Brain (organoid and tissue), 16 donors: ENCODE measurements at places on chromosomes 4 and X. TPM values are rescaled to one million over a fixed set of nuclear protein-coding genes. Genes with fewer than 3 reads are reported as not detected.

ADH1A gene
- polyA plus RNA-seq = not detected

SLC30A9 gene
- 20.5 TPM for polyA plus RNA-seq

PLP1 gene
- polyA plus RNA-seq = 1,325 TPM

HEPH gene
- polyA plus RNA-seq = 8.1 TPM

LNX1 gene
- polyA plus RNA-seq = 6.6 TPM

RBMXL3 gene
- polyA plus RNA-seq = not detected

RELL1 gene
- 1.4 TPM for polyA plus RNA-seq

RGN gene
- polyA plus RNA-seq = 6.5 TPM

NPNT gene
- polyA plus RNA-seq = 5.9 TPM

SMIM20 gene
- 32.5 TPM for polyA plus RNA-seq

NAT8L gene
- polyA plus RNA-seq = 36.3 TPM

TRIM2 gene
- 17.8 TPM for polyA plus RNA-seq

GNPDA2 gene
- 7.9 TPM for polyA plus RNA-seq

KCND1 gene
- 1.6 TPM for polyA plus RNA-seq

DCHS2 gene
- 0.41 TPM for polyA plus RNA-seq

- peak; percentile 92 for DNase-seq
Observed at GRCh38 chr4:55928846-55929245, 19.9 kb upstream of the CEP135 start.

GRCh38 chr4:17708992-17709762 is 72.2 kb downstream of the FAM184B start:
- DNase-seq = no peak

GRCh38 chrX:132810488-132810887 is 147.9 kb downstream of the HS6ST2 start:
- no peak for DNase-seq

GRCh38 chr4:52760256-52760655 is 9.0 kb upstream of the ERVMER34-1 start:
- no peak for DNase-seq

DNA sequence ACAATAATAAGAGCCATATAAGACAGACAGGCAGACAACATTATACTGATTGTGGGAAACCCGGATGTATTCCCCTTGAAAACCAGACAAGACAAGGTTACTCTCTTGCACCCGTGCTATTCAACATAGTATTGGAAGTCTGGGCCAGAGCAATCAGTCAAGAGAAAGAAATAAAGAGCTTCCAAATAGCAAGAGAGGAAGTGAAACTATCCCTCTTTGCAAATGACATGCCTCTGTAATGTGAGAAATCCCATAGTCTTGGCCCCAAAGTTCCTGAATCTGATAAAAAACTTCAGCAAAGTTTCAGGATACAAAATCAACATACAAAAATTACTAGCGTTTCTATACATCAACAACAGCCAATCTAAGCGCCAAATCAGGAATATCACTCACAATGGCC is 102.1 kb downstream of the DCAF12L2 start:
- no peak for DNase-seq

- peak; percentile 95 for DNase-seq
Observed at GRCh38 chr4:5654791-5655190, 53.6 kb downstream of the EVC2 start.

DNA sequence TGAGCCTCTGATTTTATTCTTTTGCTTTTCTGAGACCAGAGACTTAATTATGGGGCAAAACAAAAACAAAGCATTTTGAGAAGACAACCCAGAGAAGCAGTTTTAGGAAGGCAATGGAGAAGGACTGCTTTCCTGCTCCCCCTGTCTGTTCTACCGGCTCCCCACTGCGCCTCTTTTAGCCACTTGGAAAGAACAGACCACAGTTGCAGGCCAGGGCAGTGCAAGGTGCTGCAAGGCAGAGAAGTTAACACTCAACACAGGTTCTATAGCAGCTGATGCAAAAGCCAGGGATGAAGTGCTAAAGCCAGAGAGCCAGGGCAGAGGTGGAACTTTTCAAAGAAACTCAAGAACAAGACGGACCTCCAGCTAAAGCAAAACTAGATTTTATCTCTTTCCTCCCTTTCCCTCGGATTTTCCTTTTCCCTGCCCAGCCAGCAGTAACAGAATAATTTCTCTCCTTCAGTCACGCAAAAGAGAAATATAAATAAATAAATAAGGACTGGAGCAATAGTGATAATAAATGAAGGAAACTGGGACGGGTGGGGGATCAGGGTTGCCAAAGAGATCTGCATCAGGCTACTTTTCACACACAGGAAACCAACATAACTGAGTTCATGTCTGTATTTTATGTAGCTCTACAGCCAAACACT is 10.4 kb downstream of the SH3RF1 start:
- no peak for DNase-seq

- DNase-seq = no peak
Observed at GRCh38 chr4:75015627-75016026, 82.7 kb downstream of the PARM1 start.

- no peak for DNase-seq
Observed at GRCh38 chrX:9662148-9662547, 103.5 kb downstream of the GPR143 start.

DNA sequence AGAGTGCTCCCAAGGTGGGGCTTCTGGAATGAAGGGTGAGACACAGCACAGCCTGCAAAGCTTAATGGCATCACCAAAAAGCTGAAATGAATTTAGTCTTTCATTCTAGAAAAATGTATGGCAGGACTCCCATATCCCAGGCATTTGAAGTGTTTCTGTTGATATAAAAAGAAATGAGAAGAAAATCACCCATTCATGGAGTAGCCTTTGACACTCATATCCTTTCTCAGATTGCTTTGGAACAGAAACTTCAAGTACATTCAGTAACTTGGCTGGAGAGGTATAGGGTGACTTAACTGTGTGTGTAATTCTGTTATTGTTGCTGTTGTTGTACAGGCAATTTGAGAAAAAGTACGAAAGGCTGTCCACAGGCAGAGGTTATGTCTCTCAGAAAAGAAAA is 35.3 kb downstream of the C4orf54 start:
- no peak for DNase-seq

GRCh38 chrX:53713987-53714579 is 27.6 kb upstream of the HUWE1 start:
- DNase-seq = no peak

GRCh38 chrX:115679460-115679859 is 118.5 kb downstream of the PLS3 start:
- DNase-seq = peak; percentile 33

DNA sequence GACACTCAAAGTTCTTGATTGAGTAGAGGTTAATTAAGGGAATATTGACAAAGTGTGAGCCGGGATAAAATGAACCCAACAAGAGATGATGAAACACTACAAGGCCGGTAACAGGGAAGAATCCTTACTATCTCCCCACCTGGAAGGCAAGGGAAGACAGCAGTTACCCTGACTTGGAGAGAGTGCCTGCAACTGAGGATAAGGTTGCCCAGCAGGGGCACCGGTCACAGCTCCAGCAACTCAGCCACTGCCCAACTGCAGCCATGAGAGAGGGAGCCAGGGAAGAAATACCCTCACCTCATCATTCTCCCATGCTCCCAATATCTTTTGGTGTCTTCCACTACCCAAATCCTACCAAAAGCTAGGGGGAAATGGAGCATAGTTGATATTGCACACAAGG is 212.7 kb downstream of the KCTD8 start:
- DNase-seq = no peak

DNA sequence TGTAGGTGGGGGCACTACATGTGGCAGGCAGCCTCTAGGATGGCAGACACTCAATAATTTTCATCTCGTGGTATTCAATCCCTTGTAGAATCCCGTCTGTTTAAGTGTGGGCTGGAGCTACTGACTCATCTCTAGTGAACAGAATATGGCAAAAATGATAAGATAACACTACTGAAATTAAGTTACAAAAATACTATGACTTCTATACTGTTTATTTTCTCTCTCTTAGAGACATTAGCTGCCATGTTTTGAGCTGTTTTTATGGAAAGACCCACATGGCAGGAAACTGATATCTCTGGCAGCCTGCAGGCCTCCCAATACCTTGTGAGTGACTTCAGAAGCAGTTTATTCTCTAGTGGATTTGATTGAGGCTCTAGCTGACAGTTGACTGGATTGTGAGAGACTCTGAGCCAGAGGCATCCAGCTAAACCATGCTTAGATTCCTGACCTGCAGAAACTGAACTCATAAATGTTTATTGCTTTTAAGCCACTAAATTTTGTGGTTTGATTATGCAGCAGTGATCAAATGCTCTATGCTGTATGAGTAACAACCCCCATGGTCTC is 298.8 kb upstream of the CTSO start:
- no peak for DNase-seq

GRCh38 chr4:20538905-20539304 is 161.4 kb upstream of the PACRGL start:
- DNase-seq = no peak

DNA sequence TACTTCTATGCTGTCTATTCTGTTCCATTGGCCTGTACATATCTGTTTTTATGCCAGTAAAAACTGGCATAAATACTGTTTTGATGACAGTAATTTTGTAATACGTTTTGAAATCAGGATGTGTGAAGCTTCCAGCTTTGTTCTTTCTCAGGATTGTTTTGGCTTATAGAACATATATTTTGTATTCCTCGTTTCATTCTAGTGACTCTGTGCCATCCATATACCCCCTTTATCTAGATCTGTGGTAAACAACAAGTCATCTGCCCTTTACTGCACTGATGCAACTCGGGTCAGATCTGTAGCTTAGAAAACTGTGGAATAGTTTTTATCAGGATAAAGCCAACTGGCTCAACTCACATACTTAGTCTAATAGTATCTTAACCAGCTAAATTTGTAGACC is 233.7 kb downstream of the PRDM5 start:
- no peak for DNase-seq

GRCh38 chrX:72532366-72532765 is 40.3 kb downstream of the HDAC8 start:
- DNase-seq = no peak

DNA sequence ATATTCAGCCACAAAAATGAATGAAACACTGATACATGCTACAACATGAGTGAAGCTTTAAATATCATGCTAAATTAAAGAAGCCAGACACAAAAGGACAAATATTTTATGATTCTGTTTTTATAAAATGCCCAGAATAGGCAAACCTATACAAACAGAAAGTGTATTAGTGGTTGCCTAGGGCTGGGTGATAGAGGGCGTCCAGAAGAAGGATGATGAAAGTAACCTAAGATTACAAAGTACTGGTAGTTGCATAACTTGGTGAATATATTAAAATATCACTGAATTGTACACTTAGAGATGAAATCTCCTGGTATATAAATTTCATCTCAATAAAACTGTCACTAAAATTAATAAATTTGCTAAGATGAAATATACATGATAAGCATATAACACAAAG is 67.5 kb downstream of the FBXW7 start:
- DNase-seq = no peak

- peak; percentile 18 for DNase-seq
Observed at GRCh38 chrX:39361736-39362135, 560.5 kb downstream of the MID1IP1 start.

- no peak for DNase-seq
Observed at GRCh38 chr4:1451106-1451751, 45.0 kb upstream of the NKX1-1 start.

- no peak for DNase-seq
Observed at GRCh38 chr4:6362243-6362885, 92.7 kb downstream of the WFS1 start.

- DNase-seq = no peak
Observed at GRCh38 chr4:78642934-78643333, 91.4 kb downstream of the ANXA3 start.

DNA sequence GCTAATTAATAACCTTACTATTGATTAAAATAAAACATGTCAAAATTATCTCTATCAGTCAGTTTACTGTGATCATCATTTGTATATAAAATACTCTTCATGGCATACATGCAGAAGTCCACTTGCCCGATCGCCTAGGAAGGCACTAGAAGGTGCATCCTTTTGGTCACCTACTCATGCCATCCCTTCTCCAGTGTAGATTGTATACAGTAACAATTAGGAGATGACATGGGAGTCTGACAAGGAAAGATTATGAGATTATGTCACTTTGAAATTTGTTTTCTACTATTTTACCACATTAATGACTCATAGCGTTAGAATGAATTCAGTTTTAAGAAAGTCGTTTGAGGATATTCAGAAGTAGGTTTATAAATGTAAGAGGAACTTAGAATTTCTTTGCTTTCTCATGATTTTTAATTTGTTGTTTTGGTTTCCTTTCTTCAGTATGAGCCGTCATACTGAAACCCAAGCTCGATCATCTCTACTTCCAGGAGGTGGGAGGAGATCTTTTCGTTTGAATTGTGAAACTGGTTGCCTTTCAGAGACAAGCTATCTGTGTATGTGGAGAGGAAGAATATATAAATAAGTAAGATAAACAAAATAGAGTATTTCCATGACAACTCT is 51.1 kb upstream of the UNC5C start:
- no peak for DNase-seq

DNA sequence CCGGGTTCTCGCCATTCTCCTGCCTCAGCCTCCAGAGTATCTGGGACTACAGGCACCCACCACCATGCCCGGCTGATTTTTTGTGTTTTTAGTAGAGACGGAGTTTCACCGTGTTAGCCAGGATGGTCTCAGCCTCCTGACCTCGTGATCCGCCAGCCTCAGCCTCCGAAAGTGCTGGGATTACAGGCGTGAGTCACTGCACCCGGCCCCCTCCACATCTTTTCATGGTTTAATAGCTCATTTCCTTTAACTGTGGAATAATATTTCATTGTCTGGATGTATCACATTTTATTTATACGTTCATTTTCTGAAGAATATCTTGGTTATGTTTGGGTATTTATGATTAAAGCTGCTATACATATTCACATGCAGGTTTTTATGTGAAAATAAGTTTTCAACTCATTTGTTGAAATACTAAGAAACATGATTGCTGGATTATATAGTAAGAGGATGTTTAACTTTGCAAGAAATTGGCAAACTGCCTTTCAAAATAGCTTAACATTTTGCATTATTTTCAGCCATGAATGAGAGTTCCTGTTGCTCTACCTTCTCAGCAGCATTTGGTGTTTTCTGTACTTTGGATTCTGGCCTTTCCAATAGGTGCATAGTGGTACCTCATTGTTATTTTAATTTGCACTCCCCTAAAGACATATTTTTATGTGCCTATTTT is 591.9 kb downstream of the TECRL start:
- no peak for DNase-seq

- DNase-seq = no peak
Observed at GRCh38 chr4:75016472-75016871, 83.6 kb downstream of the PARM1 start.

GRCh38 chr4:128863312-128864075 is 54.0 kb downstream of the JADE1 start:
- DNase-seq = peak; percentile 86
